Thoracic aorta endothelial cell (primary cell): ENCODE measurements at places on chromosomes 16 and 17. TPM values are rescaled to one million over a fixed set of nuclear protein-coding genes. Genes with fewer than 3 reads are reported as not detected.

Gene MT1G
- not detected in 2 replicates for total RNA-seq

Gene PPY
- not detected in 2 replicates for total RNA-seq

Gene HS3ST4
- total RNA-seq: not detected in 2 replicates

Gene NXN
- total RNA-seq: 33.6 and 45.7 TPM in 2 replicates

Gene HS3ST3A1
- 0.29 TPM in 1 of 2 replicates, not detected in the other for total RNA-seq

Gene TMEM170A
- total RNA-seq: 32.4 and 44.2 TPM in 2 replicates

Gene TEX14
- under 0.01 and 0.07 TPM in 2 replicates for total RNA-seq

Gene CHST4
- not detected in 2 replicates for total RNA-seq

Gene HOXB3
- total RNA-seq: 15.2 and 47.1 TPM in 2 replicates

Gene KRTAP4-6
- not detected in 2 replicates for total RNA-seq

Gene CCDC57
- 16.2 and 18.8 TPM in 2 replicates for total RNA-seq

Gene CDYL2
- total RNA-seq: 44.0 and 47.1 TPM in 2 replicates
